NT2/D1 (cell line): ENCODE measurements at places on chromosomes 2 and 18.

GRCh38 chr2:68730828-68731227, 3.8 kb upstream of the ARHGAP25 start:
- no peak for DNase-seq

DNA sequence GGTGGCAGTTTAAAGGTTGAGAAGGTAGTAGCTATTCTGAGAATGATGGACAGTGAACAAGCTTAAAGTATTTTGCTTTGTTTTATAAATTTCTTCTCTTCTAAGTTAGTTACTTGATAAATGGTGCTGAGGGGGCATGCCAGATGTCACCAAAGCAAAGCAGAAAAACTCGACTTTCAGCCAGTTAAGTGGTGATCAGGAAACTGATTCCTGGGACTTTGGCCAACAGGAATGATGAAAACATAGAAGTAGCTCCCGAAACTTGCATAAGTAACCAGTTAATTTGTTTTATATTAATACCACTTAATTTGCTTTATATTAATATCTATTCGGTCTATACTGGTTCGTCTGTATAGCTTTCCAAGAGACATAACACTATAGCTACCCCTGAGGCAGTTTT, 82.6 kb downstream of the FANCL start:
- DNase-seq = no peak

- no peak for DNase-seq
These were observed 107.1 kb upstream of the POU3F3 start for GRCh38 chr2:104746858-104747257.

GRCh38 chr18:3902676-3903075, 452.7 kb downstream of the TGIF1 start:
- DNase-seq = no peak

- DNase-seq = no peak
These were observed 1025.6 kb upstream of the PIK3C3 start for GRCh38 chr18:40929399-40929798.
